ENCODE measurements at places on chromosomes 1 and 21. TPM values are rescaled to one million over a fixed set of nuclear protein-coding genes. Genes with fewer than 3 reads are reported as not detected.

YBX1 gene
- 770 TPM for total RNA-seq

LENEP gene
- total RNA-seq: not detected

NCMAP gene
- not detected for total RNA-seq

MARK1 gene
- total RNA-seq: 0.69 TPM

NPHS2 gene
- not detected for total RNA-seq

GNG12 gene
- 195 TPM for total RNA-seq

All from mammary microvascular endothelial cell (primary cell).